ENCODE measurements at places on chromosomes 7 and 10.

DNA sequence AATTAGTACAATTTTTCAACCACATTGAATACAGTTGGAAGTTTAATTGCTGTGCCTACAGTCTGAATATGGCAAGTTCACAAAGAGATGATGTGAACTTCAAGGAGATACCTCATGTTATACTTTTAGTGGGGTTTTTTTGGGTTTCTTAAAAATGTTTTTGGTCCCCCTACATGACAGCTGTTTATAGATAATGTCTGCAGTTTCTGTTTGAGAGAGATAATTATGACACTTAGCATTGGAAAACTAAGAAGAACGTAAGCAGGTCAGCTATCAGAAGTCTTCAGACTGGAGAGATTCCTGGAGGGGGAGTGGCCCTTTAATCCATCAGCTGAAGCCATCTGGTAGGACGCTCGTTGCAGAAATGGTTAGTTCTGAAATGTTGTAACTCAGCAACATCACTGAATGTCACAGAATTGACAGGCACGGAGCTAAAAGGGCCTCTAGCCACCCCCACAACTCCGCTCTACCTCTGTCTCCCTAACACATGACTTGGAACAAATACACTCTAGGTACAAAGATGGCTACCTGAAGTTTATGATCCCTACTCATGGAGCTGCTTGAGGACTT, 29.0 kb downstream of the TIMM23 start:
- peaks cover 16% of the 10 kb centered on the region for H3K36me3 ChIP-seq
- no peaks in the 10 kb centered on the region for H3K4me1 ChIP-seq
- no peak overlapping the region for H3K4me3 ChIP-seq
- H3K27me3 ChIP-seq = no peaks in the 10 kb centered on the region

GRCh38 chr7:89607792-89608191, 546.5 kb upstream of the STEAP1 start:
- H3K36me3 ChIP-seq = no peaks in the 10 kb centered on the region
- no peaks in the 10 kb centered on the region for H3K4me1 ChIP-seq
- no peak overlapping the region for H3K4me3 ChIP-seq
- DNase-seq = no peak
- no peak overlapping the region for H3K27ac ChIP-seq

- H3K36me3 ChIP-seq = no peaks in the 10 kb centered on the region
- no peak within 1 kb of the TSS for H3K27ac ChIP-seq
- H3K4me3 ChIP-seq = peak within 1 kb of the TSS; percentile 47
- H3K27me3 ChIP-seq = no peaks in the 10 kb centered on the region
- peak; percentile 62 for DNase-seq
- no peaks in the 10 kb centered on the region for H3K4me1 ChIP-seq
Observed at GRCh38 chr10:127196282-127197153, at the start of gene INSYN2A. TSS of gene INSYN2A (minus strand) at chr10:127196591. CDS start at chr10:127176395, 20,196 bp downstream.

DNA sequence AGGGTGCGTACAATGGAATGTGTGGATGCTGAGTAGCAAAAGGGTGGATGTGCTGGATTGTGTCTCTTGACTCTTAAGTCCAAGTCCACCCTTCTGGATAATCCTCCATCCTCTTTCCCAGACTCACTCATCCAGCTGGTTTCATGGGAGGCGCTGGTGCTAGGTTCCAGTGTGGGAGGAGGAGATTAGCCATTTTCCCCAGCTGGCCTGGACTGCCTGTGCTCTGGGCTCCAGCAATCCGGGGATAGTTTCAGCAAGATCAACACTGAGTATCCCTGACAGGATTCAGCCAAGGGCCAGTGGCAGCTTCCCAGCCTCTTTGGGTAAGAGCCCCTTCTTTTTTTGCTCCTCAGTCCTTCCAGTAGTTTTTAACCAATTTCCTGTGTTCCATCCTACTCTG, 21.6 kb upstream of the TRIL start:
- no peaks in the 10 kb centered on the region for H3K27me3 ChIP-seq
- DNase-seq = peak; percentile 35
- no peak overlapping the region for H3K27ac ChIP-seq
- H3K36me3 ChIP-seq = no peaks in the 10 kb centered on the region
- H3K4me1 ChIP-seq = peaks cover 7% of the 10 kb centered on the region

- H3K4me1 ChIP-seq = peaks cover 8% of the 10 kb centered on the region
- DNase-seq = no peak
- H3K4me3 ChIP-seq = no peak overlapping the region
- no peaks in the 10 kb centered on the region for H3K36me3 ChIP-seq
- no peaks in the 10 kb centered on the region for H3K27me3 ChIP-seq
Observed at GRCh38 chr10:96616961-96617360, 30.1 kb upstream of the TM9SF3 start.

GRCh38 chr10:121167534-121168243, 316.5 kb downstream of the WDR11 start:
- H3K27ac ChIP-seq = no peak overlapping the region
- no peak for DNase-seq
- no peaks in the 10 kb centered on the region for H3K4me1 ChIP-seq
- H3K4me3 ChIP-seq = no peak overlapping the region
- no peaks in the 10 kb centered on the region for H3K27me3 ChIP-seq
- H3K36me3 ChIP-seq = no peaks in the 10 kb centered on the region

DNA sequence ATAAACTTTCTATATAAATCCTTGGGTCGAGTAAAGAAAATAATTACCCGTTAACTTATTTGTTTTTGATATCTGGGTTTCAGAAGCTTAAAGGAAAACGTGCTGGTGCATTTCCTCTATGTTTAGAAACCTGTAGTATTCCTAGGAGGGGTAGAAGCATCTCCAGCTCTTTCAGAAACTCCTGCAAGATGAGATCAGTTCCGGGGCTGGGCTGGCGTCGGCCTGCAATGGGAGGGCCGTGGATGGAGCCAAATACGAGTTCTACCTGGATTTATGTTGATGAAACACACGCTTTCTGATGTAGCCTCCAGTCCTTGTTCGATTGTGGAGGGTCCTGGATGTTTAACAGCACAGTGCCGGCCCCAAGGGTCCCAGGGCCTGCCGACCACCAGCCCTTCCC, 35.8 kb upstream of the DIP2C start:
- H3K27ac ChIP-seq = no peak overlapping the region
- H3K4me1 ChIP-seq = no peaks in the 10 kb centered on the region
- DNase-seq = no peak
- no peaks in the 10 kb centered on the region for H3K27me3 ChIP-seq
- H3K36me3 ChIP-seq = no peaks in the 10 kb centered on the region

Measured in psoas muscle (tissue), 8 donors.